ENCODE measurements at places on chromosomes 3 and 15.

- no peak for DNase-seq
Observed at GRCh38 chr3:78455712-78456433, 1311.9 kb downstream of the ROBO1 start.

- DNase-seq: no peak
Observed at GRCh38 chr3:29370021-29370420, 89.2 kb downstream of the RBMS3 start.

DNA sequence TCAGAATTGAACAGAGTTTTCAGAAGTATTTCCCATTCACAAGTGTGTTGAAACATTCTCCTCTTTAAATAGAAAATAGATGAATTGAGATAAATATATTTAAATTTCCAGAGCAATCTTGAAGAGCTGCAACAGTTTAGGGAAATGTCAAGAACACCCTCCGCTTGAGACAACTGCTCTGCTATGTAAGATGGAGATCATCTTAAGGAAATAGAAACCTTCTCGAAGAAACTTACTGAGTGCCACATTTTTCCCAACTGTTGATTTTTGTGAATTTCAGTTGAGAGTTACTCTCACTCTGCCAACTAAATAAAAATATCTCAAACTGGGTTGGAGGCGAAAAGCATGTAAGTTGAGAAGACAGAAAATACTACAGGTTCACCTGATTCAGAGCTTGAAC lies 78.0 kb downstream of the SUCLG2 start:
- no peak for DNase-seq

- DNase-seq: peak; percentile 50
Observed at GRCh38 chr3:67000009-67000408, 1.9 kb downstream of the KBTBD8 start.

All from GM13976 (cell line).